Activated B cell treated with CpG ODN at 0.5 μM for 24 hours (primary cell): ENCODE measurements at places on chromosomes 6 and 20. TPM values are rescaled to one million over a fixed set of nuclear protein-coding genes. Genes with fewer than 3 reads are reported as not detected.

Gene UST
- total RNA-seq = 14.3 and 18.1 TPM in 2 replicates

- DNase-seq = no peak
Observed at GRCh38 chr20:6632187-6632586, 135.3 kb upstream of the BMP2 start.

Gene CASP8AP2
- total RNA-seq = 17.1 and 17.8 TPM in 2 replicates

DNA sequence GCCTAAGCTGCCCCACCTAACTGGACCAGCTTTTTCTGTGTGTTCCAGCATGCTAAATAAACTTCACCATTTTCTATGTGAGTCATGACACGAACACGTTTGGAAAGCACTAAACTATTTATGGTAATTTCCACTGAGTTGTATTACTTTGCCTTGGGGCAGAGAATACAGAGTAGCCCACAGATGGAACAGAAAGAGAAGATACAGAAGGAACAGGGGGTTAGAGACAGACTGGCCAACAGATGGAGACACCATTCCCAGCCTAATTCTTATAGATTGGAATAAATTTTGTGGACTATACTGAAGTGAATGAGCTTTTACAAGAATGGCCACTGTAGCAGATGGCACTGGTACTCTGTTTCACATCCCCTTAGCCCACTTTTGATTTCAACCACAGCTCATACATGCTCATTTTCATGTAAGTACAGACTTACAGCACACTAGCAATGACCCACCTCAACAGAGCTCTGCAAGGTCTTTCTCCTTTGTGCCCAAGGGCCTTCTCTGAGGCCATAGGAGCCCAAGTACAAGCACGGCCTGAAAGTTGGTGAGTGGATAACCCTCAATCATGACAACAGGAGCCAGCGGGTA is 13.1 kb upstream of the NT5DC1 start:
- DNase-seq = peak; percentile 18

GRCh38 chr6:168116975-168117899 is 38.2 kb upstream of the FRMD1 start:
- peak; percentile 4 for DNase-seq

Gene SLC32A1
- not detected in 2 replicates for total RNA-seq
